ENCODE measurements at places on chromosomes 6 and 20.

- no peak for DNase-seq
These were observed 72.5 kb downstream of the ITCH start for GRCh38 chr20:34435589-34435988.

GRCh38 chr6:134456226-134456625 lies 138.3 kb upstream of the SGK1 start:
- DNase-seq = no peak

DNA sequence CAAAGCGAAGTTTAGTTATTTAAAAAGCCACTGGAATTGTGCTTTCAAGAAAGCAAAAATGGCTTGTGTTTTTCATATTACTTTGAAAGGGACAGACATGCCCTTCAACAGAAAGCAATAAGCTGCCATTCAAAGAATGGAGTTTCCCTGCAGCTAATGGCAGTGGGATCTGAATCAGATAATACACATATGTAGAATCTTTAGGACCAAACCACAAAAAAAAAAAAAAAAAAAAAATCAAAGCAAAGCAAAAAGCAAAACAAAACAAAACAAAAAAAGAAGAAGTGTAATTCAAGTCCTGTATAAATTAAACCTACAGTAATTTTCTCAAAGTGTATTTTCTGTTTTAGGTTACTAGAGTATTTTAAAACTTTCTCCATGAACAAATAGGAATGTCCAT lies 63.6 kb upstream of the ZNF217 start:
- DNase-seq = no peak

GRCh38 chr6:144197919-144198318 lies 47.6 kb downstream of the STX11 start:
- no peak for DNase-seq

GRCh38 chr6:35665573-35665972 lies 23.1 kb downstream of the FKBP5 start:
- DNase-seq = no peak

DNA sequence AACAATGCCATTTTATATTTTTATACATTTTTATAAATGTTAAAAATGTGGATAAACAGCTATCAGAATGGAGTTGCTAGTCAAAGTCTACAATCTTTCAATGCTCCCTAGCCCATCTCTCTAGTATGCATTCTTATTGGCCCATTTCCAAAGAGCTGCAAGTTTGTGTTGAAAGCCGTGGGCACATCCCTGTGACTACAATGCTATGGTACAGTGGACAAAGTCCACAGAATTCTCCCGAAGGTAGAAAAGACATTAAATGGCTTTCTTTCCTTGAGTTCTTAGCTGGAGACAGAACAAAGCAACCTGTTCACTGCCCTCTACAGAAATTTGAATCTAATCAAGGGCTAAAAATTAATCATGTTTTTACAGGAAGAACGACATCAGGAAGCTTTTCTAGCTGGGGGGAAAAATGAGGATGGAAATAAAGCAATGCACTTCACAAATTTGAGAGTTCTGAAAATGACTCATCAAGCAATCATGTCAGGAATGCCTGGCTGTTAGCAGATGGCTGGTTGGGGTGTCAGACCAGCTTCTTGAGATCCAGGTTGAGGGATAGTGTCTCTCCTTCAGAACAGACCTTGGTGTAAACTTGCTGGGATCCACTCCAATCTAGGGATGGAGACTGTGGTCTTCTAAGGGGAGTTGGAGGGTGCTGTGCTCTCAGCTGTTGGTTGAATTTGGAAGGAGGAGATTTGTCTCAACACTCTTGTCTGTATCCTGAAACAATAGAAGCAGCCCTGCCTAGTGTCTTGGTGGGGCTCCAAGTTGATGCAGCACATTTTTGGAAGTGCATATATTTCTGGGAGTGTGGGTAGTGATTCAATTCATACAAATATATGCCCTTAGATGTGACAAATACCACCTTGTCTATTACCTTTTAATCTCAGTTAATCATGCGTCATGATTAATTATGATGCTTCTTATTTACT lies 143.4 kb upstream of the PHACTR1 start:
- DNase-seq = no peak
